Activated CD4-positive, alpha-beta memory T cell treated with anti-CD3 and anti-CD28 coated beads for 36 hours (primary cell): ENCODE measurements at places on chromosomes 11 and 22. TPM values are rescaled to one million over a fixed set of nuclear protein-coding genes. Genes with fewer than 3 reads are reported as not detected.

Gene C11orf58
- total RNA-seq, result 134 TPM

Gene NAV2
- total RNA-seq, result 0.86 TPM

Gene FAM83F
- 0.41 TPM for total RNA-seq

Gene GAS2L1
- total RNA-seq, result 1.4 TPM

Gene SESN3
- total RNA-seq, result 13.9 TPM

Gene DEFB108B
- total RNA-seq, result not detected

Gene FGF4
- total RNA-seq, result not detected

Gene TREH
- total RNA-seq, result not detected

Gene LARGE2
- total RNA-seq, result 1.6 TPM
